Astrocyte (in vitro differentiated cells and primary cell): ENCODE measurements at places on chromosomes 2 and 18. TPM values are rescaled to one million over a fixed set of nuclear protein-coding genes. Genes with fewer than 3 reads are reported as not detected.
A peak's percentile ranks its signal among the peaks of the same experiment; 100 is the strongest.

The INHBB gene
- 7.1 and 19.8 TPM in 2 replicates for total RNA-seq

DNA sequence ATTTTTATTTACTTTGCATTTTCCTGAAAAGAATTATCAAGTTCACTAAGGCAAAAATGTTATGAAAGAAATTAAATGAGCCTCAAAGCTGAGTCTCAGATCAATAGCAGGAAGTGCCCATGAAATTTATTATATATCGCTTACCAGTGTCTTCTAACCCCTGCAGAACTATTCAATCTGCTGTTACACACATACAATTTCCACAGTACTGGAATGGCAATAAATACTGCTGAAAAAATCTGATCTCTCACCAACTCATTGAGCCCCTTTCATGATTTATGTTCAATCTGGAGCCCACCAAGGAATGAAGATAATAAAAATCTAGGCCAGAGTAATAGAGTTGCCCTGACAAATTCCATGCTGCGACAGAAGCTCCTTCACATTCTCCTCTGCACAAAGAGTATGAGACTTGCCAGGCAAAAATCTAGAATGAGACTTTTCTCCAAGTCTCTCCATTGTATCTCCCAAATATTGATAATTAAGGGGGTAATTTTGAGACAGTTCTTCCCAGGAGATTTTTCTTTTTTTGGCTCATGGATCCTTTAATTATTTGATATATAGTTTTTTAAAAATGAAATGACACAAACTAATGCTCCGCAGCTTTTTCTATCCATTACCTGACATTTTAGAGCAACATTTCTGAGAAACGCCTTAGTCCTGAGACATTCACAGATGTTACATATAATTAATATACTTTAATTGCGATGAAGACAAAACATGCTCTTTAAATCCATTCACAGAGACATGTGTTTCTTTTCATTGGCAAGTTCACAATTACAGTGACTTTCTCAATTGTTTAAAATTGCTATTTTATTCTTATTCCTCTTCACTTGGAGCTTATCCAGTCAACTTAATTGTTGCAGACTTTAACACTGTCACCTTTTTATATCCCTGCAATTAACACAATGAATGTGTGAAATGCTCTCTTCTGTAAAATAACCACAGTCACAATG is 1020.4 kb downstream of the CBLN2 start:
- H3K4me3 ChIP-seq, result no peak overlapping the region
- no peak for DNase-seq
- H3K36me3 ChIP-seq, result no peaks in the 10 kb centered on the region
- no peak overlapping the region for H3K27ac ChIP-seq
- H3K4me1 ChIP-seq, result no peaks in the 10 kb centered on the region

DNA sequence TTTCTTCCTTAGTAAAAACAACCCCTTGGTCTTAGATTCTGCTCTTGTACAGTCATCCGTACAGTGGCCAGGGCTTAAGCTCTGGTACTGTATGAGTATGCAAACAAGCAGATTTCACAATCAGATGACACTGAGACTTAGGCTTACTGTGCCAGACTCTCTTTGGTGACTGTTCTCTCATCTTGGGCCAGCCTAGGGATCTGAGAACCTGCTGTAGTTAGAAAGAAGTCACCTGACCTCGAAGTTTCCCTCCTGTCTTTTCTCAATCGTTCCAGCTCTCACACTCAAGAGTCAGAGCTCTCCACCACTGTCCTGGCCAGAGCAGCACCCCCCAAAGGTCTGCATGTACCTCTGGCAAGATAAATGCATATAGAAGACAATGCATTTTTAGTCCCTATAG is 63.2 kb downstream of the ZEB2 start:
- H3K27me3 ChIP-seq, result no peaks in the 10 kb centered on the region
- DNase-seq, result peak; percentile 88
- H3K36me3 ChIP-seq, result no peaks in the 10 kb centered on the region
- no peak overlapping the region for H3K4me3 ChIP-seq
- H3K27ac ChIP-seq, result peak overlapping the region; percentile 15
- peaks cover 40% of the 10 kb centered on the region for H3K4me1 ChIP-seq

The ARHGAP25 gene
- 0.30 TPM in 1 of 2 replicates, not detected in the other for total RNA-seq

DNA sequence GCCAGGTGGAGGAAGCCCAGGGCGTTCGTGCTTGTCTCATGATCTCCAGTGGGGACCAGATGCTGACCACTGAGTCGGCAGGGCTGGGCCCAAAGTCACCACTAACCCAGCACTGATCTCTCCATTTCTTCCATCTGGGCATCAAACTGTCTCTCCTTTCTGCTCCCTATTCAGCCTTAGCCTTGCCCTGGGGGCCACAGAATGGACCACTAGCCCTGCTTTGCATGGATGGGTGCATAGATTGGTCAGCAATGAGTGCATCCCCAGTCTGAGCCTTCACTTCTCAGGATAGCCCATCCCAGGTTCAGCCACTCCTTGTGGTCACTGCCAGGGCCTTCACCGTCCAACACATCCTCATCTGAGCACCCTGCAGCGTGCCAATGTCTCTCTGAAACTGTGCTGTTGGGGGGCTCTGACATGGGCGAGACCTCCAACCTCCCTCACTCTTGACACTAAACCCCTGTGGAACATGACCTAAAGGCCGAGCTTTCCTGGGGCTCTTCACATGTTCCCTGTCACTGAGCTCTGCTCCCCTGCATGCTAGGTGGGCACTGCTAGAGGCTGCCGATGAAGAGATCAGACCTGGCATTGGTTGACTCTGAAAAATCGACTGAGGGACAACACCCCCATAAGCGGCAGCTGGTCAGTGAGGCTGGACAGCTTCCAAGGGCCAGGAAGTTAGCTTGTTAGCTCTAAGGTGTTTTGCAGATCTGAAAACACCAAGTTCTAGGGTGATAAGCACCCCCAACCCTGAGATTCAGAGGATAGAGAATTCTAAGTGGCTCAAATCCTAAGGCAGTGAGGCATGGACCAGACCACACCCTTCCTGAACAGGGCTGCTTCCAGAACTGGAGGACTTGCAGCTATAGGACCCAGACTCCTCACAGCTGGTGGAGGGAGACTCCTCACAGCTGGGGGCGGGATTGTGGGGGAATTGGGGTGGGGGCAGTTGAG is 61.7 kb downstream of the HS1BP3 start:
- H3K36me3 ChIP-seq, result no peaks in the 10 kb centered on the region
- no peak overlapping the region for H3K27ac ChIP-seq
- H3K4me3 ChIP-seq, result no peak overlapping the region
- H3K27me3 ChIP-seq, result no peaks in the 10 kb centered on the region
- no peak for DNase-seq

The SKOR2 gene
- not detected in 2 replicates for total RNA-seq

DNA sequence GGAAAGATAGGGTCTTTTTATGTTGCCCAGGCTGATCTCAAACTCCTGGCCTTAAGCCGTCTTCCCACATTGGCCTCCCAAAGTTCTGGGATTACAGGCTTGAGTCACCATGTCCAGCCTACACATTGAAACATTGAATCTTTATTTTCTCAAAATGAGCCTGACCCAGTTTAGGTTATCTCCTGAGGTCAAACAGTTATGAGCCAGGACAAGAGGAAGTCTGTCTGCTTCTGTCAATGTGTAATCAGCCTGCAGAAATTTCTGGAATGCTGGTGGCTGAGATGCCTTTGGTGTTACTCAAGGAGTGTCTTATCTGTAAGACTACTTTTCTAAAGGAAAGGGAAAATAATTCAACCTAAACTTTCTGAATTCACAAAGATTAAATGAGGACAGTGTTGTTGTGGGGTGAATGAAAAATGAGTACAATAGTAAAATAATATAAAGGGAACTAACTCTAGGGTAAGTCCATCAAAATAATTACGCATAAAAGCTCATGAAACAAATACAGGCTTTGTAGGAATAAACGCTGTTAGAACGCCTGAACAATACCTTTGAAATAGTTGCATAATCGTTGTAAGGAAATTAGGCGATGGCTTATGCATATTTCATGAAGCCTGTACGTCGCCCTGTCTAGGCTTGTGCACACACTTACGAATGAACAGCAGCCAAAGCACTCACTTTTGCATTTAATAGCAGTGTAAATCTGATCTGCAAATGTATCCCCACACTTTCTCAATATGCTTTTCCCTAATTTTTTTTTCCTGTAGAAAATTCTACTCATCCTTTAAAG is 260.8 kb downstream of the RDH14 start:
- peak overlapping the region; percentile 15 for H3K4me3 ChIP-seq
- H3K36me3 ChIP-seq, result no peaks in the 10 kb centered on the region
- H3K27me3 ChIP-seq, result no peaks in the 10 kb centered on the region
- H3K27ac ChIP-seq, result peak overlapping the region; percentile 75
- DNase-seq, result peak; percentile 99
- peaks cover 28% of the 10 kb centered on the region for H3K4me1 ChIP-seq

The IL1RL2 gene
- total RNA-seq, result 0.43 TPM in 1 of 2 replicates, not detected in the other

DNA sequence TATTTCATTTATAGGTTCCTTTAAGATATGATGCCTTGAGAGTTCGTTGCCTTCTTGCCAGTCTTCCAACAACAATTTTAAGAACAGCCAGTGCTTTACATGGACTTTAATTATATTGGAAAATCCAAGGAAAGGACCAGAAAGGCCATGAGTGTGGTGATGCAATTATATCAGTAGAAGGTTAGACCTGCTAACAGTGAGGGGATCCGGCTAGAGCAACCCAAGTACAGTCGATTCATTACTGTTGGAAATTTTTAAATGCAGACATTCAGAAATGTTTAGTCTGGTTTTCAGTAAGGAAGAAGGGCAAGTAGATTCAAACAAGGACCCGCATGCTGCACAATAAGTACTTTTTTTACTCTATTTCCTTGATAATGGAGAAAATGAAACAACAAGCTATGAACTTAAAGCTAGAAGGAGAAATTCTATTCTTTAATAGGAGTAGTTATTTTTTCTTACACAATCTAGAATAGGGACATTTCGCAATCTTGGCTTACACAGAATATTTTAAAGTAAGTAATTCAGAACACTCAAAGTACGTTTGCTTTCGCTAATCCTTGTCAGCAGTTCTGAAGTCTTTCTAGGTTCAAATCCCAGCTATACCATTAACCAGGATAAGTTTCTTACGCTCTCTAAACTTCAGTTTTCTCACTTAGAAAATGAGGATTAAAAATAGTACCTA is 405.5 kb downstream of the MEIS1 start:
- no peak for DNase-seq
- no peaks in the 10 kb centered on the region for H3K36me3 ChIP-seq
- no peaks in the 10 kb centered on the region for H3K27me3 ChIP-seq

The GPR55 gene
- 0.12 TPM in 1 of 2 replicates, not detected in the other for total RNA-seq

GRCh38 chr18:41459656-41460055 is 495.4 kb upstream of the PIK3C3 start:
- H3K4me1 ChIP-seq, result no peaks in the 10 kb centered on the region
- H3K27ac ChIP-seq, result no peak overlapping the region
- no peak overlapping the region for H3K4me3 ChIP-seq
- H3K36me3 ChIP-seq, result no peaks in the 10 kb centered on the region

DNA sequence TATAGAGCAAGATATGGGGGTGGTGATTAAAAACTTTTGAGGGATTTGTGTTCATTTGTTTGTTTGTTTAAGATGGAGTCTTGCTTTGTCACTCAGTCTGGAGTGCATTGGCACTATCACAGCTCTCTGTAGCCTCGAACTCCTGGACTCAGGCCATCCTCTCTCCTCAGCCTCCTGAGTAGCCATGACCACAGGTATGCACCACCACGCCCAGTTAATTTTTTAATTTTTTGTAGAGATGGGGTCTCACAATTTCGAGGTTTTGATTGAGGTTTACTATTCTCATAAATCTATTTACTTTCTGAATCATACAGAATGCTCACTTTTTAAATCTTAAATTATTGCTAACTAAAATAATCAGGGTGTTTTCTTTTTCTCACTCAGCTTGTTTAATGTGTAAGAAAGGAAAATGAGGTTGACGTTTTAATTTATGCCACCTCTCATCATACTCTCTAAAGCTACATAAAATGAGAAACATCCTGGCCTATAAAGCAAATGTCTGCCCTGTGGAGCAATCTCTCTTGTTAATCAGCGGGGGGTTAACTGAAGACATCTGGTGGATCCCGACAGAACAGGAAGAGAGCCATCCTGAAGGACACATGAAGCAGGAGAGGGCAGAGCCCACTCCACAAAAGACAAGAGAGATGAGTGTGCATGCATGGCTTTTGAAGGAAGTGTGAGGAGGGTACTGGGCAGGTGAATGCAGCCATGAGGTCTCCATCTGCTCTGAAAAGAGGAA is 589.1 kb upstream of the SLC8A1 start:
- no peak overlapping the region for H3K27ac ChIP-seq
- H3K4me3 ChIP-seq, result no peak overlapping the region
- no peaks in the 10 kb centered on the region for H3K36me3 ChIP-seq
- DNase-seq, result no peak

DNA sequence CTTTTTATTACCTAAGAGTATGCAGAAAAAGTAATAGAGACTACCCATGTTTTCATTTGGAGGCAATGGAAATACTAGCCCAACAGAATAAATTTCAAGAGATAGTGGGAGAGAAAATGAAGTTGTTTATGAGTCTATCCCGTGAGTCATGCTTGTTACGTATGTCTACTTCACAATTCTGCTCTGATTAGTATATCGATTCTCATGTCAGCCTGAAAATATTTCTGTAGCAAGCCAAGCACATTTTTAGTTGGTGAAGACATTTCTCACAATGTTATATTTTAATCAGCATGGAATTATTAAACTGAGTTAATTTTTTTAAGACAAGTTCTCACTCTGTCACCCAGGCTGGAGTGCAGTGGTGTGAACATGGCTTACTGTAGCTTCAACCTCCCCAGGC is 346.1 kb downstream of the RPRM start:
- no peak overlapping the region for H3K27ac ChIP-seq
- no peak for DNase-seq
- H3K36me3 ChIP-seq, result no peaks in the 10 kb centered on the region
- no peak overlapping the region for H3K4me3 ChIP-seq
- H3K4me1 ChIP-seq, result no peaks in the 10 kb centered on the region
- H3K27me3 ChIP-seq, result no peaks in the 10 kb centered on the region
